ENCODE measurements at places on chromosomes 7 and 10.

- no peak for DNase-seq
Measured at GRCh38 chr10:122911889-122912484, 1.6 kb downstream of the FAM24A start.

- DNase-seq, result no peak
Measured at GRCh38 chr10:269440-270074, 134.3 kb downstream of the ZMYND11 start.

- no peak for DNase-seq
Measured at GRCh38 chr10:2436933-2437332, 630.4 kb upstream of the PFKP start.

GRCh38 chr7:135253851-135254771 lies 20.5 kb downstream of the STRA8 start:
- DNase-seq, result peak; percentile 87

DNA sequence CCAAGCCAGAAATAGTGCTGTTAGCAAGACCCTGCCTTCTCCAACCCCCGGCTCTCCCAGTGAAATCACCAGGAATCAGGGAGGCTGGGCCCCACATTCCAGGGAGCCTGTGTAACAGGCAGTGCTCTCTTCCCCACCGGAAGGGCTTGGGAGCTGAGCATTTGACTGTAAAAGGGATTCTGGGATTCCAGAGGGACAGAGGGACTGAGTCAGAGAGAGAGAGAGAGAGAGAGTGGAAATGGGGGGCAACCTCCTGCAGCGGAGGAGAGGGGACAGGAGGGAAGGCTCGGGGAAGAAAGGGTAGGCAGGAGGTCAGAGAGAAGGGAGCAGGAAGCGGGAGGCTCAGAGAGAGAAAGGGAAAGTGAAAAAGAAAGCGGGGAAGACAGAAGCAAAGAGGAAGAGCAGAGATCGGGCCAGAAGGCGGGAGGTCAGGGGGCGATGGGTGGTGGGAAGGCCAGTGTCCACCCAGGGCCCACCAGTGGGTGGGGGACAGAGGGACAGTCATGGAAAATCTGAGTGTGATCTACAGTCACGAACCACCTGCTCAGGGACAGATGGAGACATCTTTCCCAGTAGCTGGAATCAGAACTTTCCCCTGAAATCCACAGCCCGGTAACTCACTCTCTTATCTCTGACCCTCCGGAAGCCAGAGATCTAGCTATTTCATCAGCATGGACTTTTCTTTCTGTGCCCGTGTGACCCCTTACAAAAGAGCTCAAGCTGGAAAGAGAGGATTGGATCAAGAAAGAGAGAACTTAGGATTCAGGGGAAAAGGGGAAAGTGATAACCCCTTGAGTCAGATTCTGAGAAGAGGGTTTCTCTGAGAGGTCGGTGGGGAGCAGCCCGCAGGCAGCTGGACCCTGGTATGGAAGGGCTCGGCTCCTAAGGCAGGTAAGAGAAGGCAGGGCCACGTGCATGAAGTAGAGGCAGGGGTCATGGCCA lies 4.6 kb upstream of the SERPINE1 start:
- peak; percentile 97 for DNase-seq

Measured in tibial artery (tissue), 4 donors.